Central memory CD8-positive, alpha-beta T cell (primary cell): ENCODE measurements at places on chromosomes 11 and 22.

DNA sequence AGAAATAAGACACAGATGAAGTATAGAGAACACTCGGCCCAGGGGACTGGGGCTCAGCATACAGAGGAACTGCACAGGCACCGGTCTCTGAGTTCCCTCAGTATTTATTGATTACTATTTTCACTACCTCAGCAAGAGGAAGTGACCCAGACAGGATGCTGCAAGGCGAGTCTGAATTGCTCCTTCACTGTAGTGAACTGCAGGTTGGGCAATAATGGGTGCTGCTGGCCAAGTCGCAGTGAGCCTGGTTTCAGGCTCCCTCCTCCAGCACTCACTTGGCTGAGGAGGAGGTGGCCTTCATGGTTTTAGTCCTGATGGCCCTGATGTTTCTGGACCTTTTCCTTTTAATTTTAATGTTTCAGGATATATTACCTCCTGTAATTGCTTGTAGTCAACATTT, 10.4 kb downstream of the OR52K2 start:
- no peak for DNase-seq

GRCh38 chr11:60991457-60991856, 20.0 kb downstream of the CD6 start:
- no peak for DNase-seq

DNA sequence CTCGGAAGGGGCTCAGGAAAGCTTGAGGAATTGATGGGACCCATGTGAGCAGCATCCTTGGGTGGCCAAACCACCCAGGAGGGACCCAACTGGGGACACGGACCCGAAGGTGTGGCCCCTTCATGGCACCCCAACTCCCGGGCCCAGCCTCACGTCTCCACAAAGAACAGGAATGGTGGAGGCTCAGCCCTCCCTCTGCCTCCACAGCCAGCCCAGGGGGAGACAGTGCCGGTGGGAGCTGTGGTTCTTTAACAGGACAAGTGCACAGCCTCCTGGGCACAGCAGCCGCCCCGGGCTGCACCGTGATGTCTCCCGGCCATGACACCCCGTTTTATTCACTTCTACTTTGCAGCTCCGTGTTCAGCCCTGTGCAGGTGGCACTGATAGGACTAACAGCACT, 587.2 kb downstream of the BRD1 start:
- DNase-seq, result no peak

- DNase-seq, result no peak
These were observed 20.9 kb downstream of the SERGEF start for GRCh38 chr11:17991783-17992433.
